ENCODE measurements at places on chromosomes 5 and 9.

DNA sequence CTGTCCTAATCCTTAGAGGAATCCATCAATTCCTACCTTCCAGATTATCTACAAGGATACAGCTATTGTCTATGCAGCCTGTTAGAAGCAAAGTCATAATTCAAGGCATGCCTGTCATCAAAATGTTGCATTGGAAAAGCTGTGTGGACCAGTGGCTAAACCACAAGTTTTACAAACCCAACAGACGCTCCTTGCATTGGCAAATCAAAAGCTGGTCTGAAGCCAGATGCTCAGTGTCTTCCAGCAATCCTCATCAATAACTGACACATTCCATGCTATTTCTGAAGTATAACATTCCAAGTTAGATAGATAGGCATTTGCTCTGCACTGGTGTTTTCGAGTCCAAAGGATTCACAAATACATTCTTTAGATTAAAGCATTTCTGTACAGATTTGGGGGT is 213.6 kb downstream of the EBF1 start:
- DNase-seq, result peak; percentile 92

DNA sequence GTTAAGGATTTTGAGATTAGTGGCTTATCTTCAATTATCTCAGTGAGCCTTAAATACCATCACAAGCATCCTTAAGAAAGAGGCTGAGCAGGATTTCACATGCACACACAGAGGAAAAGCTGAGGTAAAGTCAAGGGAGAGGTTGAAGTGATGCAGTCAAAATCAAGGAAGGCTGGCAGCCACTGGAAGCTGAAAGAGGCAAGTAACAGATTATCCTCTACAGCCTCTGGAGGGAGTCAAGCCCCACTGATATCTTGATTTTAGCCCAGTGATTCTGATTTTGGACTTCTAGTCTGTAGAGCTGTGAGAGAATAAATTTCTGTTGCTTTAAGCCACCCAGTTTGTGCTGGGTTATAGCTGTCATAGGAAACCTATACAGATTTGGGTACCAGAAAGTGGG is 80.1 kb downstream of the ANKRD31 start:
- no peak for DNase-seq

DNA sequence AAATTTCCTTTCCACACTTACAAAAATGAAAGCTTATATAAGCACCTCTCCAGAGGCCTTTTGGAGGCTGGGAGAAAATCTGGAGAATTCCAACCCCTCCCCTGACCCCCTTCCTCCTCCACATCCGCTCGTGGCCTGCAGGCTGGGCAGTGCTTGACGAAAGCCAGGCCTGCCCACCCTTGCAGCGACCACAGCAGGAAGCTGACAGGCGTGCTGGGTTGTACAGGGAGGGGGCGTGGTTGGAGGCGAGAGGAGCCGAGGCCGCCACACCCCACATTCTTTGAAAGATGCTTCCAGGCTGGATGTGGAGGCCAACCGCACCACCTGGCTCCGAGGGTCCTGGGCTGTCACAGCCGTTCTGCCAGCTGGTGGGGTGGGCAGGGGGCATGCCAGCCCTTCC is 47.8 kb upstream of the IER5L start:
- peak; percentile 51 for DNase-seq

DNA sequence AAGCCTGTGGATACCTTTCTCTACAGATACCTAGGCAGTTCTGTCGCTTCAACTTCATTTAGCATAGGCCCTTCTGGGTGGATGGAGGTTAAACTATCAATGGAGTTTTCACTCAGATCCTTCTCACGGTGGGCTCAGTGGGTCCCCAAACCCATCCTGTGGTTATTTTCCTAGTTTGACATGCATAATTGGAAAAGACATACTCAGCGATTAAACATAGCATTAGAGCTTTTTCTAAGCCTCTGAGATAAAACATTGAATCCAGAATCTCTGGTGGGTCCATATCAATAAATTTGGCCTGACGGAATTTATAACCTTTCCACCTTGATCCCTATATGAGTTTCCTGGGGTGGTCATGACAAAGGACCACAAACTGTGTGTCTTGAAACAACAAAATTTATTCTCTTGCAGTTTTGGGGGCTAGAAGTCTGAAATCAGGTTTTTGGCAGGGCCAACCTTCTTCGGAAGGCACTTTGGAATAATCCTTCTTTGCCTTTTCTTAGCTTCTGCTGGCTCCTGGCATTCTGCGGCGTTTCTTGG is 1.7 kb upstream of the OTULIN start:
- DNase-seq, result no peak

DNA sequence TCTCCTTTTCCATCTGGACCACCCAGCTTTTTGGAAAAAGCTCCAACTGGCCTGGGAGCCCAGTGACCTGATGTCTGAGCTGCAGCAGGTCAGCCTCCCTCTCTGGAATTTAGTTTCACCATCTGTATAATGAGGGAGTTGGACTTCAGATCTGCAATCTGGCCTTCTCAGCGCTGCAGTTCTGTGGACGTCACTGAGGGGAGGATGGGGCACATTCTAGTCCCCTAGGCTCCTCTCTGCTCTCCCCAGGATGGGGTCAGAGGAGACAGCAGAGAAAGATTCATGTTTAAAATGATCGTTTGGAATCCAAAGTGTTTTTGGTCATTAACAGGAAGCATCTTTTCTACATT is 10.2 kb downstream of the OR13J1 start:
- DNase-seq, result no peak

DNA sequence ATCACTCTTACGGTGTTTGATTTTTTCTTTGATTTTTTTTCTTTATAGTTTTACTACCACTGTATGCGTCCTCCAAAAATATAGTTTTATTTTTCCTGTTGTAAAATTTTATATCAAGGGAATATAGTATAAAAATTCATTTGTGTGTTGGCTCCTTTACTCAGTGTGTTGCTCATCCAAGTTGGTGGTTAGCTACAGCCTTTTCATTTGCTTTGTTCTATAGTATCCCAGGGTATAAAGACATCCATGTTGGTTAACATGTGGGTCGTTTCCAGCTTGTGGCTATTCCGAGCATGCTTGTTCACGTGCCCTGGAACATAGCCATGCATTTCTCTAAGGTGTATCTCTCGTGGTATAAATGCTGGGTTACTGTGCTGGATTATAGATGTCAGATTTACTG is 54.8 kb upstream of the DAB2 start:
- no peak for DNase-seq

- no peak for DNase-seq
Measured at GRCh38 chr5:16492398-16493140, 27.0 kb upstream of the ZNF622 start.

GRCh38 chr5:107809201-107810034 is 138.7 kb upstream of the EFNA5 start:
- DNase-seq, result no peak

DNA sequence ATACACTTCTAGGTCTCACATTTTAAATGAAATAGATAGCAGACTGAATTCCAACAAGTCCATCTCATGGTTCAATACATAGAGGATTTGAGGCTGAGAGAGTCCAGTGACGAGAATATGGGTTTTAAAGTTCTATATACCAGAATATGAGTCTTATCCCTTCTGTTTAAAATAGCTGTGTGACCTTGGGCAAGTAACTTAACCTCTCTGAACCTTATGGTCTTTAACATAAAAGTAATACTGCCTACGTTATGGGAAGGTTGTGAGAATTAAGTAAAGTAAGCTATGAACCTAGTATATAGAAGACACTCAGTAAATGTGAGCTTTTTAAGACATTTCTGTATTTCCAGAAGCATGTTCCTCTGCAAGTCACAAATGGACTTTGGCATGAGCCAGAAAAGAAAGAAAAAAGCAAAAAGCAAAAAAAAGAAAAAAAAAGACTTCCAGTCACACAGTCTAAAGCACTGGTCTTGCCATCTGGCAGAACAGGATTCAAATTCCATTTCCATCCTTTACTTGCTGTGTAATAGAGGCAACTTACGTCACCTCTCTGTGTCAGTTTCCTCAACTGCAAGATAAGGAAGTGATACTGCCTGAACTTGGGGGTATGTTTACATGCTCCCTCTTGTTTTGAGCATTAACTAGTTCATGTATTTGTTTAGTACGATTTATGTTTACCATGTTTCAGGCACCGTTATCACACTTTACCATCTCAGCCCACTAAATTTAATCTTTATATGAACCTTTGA is 248.2 kb downstream of the TRIM32 start:
- no peak for DNase-seq

GRCh38 chr5:135657536-135658305 is 78.9 kb upstream of the CXCL14 start:
- no peak for DNase-seq

DNA sequence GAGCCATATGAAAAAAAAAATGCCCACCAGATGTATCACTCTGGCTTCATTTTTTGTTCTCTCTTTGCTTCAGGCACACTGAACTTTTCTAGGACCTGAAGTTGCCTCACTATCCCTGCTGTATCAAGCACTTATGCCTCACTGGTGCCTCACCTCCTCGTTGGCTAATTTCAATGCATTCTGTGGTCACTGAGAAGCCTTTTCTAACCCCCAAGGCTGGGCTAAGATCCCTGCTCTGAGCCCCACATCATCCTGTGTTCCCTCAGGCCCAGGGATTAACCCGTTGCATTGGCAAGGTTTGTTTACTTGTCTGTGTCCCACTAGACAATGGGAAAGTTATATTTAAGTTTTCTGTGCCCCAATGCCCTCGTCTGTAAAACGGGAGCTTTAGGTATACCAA is 362.7 kb downstream of the OSTF1 start:
- no peak for DNase-seq

DNA sequence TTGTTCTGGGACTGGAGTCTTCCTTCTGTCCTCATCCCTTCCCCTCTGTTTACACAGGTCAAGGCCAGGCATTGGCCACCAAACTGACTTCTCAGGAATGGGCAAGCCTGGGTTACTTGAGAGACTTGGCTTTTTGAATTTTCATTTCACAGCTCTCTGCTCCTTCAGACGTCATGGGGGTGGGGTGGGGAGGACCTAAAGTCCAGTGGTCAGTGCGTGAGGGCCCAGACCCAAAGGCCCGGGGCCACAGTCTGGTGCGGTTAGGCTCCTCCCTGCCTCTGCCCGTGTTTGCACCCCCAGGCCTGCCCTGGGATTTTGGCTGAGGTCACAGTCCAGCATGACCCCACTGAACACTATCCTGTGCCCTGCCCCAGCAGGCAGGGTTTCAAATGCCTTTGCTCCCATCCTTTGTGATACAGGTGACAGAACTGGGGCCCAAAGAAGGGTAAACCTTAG is 4.1 kb upstream of the CXXC5 start:
- no peak for DNase-seq

DNA sequence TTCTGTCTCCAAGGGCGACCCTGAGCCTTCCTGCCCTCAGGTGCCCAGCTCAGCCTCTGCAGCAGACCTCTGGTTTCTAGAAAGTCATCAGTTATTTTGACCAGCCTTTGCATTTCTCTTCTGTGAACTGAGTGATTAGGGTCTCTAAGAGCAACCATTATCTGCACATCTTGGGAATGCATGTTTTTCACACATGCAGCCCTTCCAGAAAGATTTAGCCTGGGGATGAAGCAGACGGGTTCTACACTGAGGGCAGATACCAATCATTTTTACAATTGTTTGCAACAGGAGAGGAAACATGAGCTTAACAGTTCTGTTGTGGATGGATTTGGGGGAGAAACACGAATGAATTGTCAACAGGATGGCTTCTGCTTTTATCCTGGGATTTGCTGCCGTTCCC is 90.1 kb upstream of the PITX1 start:
- no peak for DNase-seq

DNA sequence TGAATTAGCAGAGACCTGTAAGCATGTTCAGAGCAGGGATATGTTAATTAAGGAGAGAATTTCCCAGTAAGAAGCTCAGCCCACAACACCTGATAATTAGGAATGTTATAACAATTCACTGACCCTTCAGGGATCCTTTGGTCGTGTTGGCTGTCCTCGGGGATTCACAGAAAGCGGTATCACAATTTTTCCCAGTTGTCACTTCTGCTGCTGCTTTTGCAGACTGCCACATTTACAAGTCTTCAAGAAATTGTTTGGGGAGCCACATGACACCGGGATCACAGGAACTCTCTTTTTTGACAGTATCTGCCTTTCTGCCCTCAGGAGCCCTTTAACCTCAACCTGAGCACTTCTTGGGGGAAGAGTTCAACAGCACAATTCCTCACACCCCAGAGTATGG is 265.5 kb downstream of the GLIS3 start:
- DNase-seq, result no peak

DNA sequence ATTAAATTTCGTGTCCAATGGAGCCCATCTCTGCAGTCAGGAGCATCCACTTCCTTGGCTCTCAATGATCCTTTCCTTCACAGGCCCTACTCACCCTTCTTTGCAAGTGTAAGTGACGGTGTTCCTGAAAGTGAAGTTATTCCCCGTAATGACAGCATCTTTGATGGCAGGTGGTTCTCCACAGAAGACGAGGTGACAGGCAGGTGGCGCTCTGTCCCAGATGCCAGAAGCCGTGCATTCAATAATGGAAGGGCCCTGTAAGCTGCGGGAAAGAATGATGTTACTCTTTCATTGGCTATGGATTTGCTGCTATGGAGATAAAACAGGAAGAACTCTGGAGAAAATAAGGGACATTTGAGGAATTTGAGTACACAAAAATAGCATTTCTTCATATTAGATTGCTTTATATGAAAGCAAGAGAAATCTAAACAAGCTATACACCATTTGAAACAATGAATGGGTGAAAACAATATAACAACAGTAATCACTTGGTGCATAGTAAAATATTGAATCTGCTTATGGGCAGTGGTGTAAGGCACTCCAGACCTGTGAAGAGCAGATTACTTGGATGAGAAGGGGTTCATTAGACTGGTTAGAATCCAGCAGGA is 89.9 kb upstream of the TXNDC8 start:
- no peak for DNase-seq

- no peak for DNase-seq
Measured at GRCh38 chr5:77101298-77101697, 14.2 kb upstream of the ZBED3 start.

DNA sequence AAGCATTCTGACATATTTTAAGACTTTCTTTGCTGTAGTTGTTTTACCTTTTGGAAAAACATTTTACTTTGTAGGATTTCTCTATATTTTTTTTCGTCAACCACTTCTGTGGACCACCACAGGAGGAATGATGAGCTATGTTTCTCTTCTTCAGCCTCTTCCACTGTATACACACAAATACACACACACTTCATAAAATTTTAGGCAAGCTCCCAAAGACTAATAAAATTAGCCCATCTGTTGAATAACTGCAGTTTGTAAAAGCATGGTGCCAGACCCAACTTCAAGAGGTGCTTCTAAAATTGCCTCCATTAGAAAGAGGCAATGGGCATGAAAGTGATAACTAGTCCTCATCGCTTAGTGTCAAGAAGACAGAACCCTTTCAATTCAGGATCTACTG is 4.1 kb upstream of the CEP120 start:
- no peak for DNase-seq

- no peak for DNase-seq
Measured at GRCh38 chr5:163917747-163918146, 412.3 kb downstream of the MAT2B start.
